ENCODE measurements at places on chromosomes 12 and 14.

DNA sequence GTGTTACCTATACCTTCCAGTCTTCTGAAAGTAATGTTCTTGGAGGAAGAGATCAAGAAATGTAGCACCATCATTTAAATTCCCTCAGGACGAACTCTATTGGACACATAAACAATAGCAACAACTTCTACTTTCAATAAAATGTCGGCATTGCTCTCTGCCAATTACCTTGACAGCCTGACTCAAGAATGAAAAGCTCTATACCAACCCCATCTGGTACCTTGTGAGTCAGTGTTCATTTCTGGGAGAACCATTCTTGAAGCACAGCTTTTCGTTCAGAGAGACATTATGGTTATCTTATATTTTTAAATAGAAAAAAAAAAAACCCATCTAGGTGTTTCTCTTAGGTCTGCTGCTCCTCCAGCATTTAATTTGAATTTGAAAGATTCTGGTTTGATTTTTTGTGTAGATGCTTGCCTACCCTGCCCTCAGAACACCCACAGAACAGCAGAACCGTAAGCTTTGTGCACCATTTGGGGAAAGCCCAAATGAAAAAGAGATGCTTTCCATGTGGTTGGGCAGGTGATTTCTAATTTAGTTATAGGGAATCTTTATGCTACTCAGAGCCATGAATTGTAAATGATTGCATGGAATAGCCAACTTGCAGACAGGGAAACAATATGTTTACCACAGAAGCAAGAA lies 156.0 kb downstream of the SAMD4A start:
- DNase-seq = no peak

- no peak for DNase-seq
Measured at GRCh38 chr12:20057398-20057797, 310.9 kb upstream of the PDE3A start.

- DNase-seq = no peak
Measured at GRCh38 chr12:96170762-96171161, 23.4 kb upstream of the ELK3 start.

GRCh38 chr12:130804216-130804615 lies 34.8 kb downstream of the STX2 start:
- DNase-seq = no peak

GRCh38 chr14:21668377-21668776 lies 5.2 kb downstream of the OR4E1 start:
- no peak for DNase-seq

DNA sequence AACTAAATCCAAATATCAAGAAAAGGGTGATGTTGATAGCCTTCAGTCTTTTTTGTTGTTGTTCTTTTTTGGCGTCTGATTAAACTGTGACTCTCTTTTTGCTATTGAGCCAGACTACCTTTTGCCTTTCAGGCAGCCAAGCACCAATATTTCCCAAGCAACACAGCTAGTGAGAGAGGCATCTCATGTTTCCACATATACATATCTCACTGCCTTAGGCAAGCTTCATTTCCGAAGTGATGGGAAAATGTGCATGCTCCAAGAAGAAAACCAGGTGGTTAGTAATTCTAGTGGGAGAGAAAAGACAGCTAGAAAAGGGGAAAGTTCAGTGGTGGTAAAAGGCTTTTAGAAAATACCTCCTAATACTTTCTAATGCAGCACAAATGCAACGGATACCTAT lies 277.7 kb downstream of the TMTC2 start:
- no peak for DNase-seq

DNA sequence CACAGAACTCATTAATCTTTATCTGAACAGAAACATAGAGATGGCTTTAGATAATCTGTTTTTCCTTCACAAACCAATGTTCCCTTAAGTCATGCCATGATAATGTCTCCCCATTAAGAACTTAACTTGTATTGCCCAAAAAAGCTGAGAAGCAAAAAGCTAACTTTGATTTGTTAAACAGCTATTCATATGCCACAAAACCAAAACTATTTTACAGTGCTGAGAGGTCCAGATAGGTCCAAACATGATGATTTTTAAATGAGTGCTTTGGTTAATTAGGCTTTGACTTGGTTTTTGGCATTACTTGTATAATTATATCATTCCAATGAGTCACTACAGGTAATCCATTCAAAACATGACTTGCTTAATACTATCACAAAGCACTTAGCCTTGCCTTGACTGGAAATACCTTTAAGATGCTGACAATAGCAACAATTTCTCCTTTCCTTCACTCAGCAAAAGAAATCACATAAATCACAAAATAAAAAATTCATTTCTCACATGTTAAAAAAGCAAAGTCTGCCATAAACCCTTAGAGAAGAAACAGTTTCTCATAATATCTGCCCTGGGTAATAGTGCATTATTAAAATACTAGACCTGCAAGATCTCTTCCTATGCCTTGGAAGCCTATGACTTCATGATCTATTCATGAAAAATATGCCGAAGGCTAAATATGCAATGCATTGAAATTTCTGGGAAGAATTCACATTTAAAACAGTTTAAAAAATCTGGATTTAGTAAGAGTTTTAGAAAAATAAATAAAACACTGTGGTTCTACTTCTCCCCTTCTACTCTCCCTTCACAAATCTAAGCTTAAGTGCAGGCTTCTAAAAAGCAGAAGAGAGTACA lies 52.0 kb upstream of the SAV1 start:
- no peak for DNase-seq

DNA sequence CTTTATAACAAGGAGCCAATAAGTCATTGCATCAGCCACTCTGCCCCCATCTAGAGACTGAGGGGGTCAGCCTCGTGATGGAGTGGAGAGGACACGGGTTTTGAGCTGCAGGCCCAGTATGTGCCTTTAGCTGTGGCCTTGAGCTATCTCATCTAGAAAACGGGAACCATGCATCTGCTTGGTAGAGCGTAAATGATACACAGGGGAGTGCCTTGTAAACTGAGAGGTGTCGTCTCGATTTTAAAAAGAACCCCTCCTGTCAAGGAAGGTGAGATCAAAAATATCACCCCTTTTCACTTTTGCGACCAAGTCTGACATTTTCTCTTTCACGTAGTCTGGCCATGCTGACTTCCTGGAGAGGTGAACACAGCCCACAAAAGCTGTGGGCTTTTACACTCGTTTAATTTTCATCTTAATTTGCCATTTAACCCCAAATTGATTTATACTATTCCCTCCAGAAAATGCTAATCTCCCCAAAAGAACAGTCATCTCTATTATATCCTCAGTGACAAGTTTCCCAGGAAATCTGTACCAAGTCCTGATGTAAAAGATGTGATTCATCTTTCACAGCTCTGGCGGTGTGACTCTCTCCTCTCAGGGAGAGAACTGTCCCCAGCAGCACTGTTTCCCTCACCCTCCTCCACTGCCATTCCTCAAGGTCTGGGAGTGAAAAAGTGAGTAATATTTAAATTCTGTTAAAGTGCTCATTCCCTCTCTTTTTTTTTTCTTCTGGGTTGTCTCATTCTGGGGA lies 30.6 kb downstream of the VCPKMT start:
- DNase-seq = no peak

DNA sequence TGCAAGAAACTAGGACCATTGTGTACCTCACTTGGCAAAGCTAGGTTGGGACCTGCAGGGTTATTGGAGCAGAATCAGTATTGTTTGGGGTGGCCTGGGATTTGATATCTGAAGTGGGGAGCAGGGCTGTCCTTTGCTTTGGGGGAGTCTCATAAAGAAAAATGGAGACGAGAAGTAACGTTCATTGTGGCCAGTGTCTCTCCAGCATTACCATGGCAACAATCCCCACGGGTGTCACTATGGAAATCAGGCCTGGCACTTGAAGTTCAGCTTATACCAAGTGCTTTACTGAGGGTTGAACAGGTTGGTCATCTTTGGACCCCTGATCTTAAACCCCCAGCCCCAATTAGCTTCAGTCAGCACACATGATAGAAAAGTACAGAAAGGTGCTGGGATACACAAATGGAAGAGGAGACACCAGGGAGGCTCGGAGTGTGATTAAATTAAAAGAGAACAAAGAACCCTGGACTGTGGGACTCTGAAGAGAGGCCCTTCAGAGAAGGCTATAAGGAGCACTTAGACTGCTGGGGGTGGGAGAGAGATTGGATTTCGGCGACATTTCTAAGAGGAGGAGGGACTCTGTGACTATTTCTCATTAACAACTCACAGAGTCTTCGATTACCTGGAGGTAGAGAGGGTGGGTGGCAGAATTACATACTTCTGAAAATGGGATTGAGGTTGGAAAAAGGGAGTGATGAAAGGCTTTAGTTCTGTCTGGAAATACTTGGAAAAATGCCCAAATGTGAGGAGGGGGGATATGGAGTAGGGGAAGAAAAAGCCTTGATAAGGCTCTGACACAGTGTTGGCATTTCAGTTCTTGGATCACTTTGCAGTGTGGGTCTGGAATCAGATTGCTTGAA lies 3.7 kb downstream of the KIF5A start:
- no peak for DNase-seq

DNA sequence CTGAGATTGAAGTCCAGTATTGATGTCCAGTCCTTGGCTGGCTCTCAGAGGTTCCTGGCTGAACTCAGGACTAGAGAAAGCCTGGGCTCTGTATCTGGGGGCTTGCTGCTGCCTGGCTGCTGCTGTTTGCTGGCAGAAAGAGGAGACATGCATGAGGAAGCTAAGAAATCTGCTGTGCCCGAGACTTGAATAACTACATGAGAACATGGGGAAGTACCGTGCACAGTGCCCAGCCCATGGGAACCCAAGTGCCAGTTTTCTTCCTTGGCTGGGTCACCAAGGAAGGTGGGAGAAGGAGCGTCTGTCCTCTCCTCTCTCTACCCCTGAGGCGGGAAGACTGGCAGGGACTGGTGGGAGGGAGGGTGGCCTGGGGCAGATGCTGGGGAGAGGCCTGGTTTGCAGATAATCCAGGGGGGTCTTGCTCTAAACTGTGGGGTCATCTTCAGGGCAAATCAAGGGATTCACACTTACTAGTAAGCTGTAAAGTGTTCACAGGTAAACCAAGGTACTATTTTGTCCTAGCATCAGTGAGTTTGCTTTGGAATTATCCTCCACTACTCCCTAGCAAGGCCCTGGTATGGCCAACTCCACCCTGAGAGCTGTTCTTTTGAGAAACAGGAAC lies 13.8 kb upstream of the ZFP36L1 start:
- DNase-seq = no peak

DNA sequence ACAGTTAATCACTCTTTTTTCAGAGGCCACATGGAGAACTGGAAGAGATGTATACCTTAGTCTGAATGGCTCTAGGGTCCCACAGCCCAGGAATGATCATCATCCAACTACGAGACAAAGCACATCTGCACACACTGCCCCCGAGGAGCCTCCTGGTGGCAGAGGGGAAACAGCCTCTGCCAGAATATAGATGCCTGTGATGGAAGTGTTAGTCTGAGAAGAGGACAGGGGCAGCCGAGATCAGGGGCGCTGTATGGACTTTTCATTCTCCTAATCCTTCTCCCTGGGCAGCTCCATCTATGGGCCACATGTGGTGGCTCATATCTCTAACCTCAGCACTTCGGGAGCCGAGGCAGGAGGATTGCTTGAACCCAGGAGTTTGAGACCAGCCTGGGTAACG lies 82.8 kb upstream of the CAPRIN2 start:
- no peak for DNase-seq

- DNase-seq = no peak
Measured at GRCh38 chr14:53027041-53027440, 76.2 kb upstream of the FERMT2 start.

GRCh38 chr12:84756961-84757360 lies 155.6 kb downstream of the SLC6A15 start:
- DNase-seq = no peak

GRCh38 chr12:30437616-30438015 lies 258.1 kb downstream of the IPO8 start:
- DNase-seq = no peak

DNA sequence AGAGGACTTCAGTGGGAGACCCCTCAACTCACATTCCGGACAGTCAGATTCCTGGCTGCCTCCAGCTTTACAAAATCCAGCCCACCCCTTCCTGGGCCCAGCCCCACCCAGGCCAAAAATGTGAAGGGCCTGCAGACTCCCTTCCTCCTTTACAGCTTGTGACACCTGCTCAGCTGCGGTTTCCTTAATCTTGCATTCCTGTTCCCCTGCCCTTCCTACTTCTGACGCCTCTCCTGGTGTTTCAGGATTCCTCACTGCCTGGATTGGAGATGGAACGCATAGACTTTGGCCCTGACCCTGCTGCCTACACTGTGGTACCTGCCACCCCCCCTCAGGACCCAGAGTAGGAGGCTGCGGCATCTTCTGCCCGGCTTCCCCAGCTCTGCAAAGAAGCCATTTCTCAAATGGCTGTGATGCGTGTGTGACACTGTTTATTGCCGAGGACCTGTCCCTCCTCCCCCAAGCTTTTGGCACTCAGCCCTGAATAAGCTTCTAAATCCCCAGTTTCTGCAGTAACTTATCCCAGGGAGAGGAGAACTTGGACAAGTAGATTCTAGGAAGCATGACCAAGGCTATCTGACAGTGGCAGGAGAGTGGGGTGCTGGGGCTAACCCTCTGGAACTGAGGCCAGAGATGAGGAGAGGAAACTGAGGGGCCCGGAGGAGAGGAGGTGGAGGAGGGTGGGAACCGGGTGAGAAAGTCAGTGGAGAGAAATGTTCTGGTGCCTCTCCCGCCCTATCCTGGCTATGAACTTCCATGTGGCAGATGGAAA lies 24.9 kb upstream of the BCDIN3D start:
- no peak for DNase-seq

DNA sequence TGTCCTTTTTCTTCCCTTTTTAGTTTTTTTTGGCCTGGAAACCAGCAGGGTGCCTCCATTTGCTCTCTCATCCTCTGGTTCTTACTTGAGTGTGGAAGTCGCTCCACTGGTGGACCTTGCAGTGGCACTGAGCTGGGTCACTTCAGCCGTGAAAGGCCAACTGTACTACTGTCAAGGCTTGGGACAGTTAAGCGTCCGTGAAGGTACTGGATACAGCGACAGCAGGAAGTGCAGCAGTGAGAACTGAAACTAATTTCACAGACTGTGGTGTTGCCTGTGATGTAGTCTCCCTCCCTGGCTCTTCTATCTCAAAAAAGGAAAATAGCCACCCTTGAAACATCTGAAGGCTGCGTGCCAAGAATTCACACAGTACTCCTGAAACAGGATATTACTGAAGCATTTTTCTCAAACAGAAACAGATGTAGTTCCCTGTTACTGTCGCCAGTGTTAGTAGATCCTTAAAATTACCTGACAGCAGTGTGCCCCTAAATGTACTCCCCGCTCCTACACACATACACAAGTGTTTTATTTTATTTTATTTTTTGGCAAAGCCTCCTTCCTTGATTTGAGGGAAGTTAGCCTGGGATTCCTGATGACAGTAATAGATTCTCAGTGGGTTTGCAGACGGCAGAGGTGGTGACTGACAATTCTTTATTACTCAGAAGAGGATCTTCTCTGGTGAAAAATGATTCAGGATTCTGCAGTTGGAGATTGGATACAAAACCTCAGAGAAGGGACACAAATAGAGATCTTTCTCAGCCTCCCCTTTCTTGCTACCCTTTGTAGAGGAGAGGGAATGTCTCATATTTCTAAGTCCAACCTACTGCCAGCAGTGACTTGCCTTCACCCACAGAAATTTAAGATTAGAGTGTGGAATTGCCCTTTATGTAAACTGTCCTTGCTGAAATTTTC lies 4.4 kb downstream of the SUSD6 start:
- no peak for DNase-seq

Measured in stimulated activated CD8-positive, alpha-beta memory T cell treated with anti-CD3 and anti-CD28 coated beads, Interleukin-4, amount 100 ng/mL, for 1 hour (primary cell).